ENCODE measurements at places on chromosomes 4 and X.

GRCh38 chr4:165602621-165603020, 223.8 kb downstream of the CPE start:
- DNase-seq: no peak

DNA sequence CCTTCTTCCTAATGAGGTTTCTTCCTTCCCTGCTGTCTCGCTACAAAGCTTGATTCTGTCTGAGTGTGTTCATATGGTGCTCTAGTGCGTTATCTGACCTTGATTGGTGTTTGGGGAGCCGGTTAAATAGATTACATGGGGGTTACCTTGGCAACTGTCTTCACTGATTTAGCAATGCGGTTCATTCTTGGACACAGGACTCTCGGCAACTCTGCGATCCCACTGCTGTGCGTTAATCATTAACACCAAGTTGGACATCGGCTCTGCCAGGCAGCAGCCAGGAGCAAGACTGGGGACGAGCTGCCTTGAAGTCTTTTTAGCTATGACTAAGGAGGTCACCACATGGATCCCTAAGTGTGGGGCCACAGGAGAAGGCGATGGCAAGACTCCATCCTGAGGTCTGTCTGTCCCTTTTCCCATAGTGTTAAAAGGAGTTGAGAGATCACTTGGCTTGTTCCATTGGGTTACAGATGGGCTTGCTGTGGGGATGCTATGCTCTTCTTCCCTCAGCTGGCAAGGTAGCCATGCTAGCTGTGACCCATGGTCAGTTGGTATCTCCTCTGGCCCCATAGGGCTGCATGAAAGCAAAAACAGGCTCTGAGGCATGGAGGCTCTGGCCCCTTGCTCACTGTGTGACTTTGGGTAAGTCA, 93.4 kb upstream of the MAMLD1 start:
- peak; percentile 93 for DNase-seq

DNA sequence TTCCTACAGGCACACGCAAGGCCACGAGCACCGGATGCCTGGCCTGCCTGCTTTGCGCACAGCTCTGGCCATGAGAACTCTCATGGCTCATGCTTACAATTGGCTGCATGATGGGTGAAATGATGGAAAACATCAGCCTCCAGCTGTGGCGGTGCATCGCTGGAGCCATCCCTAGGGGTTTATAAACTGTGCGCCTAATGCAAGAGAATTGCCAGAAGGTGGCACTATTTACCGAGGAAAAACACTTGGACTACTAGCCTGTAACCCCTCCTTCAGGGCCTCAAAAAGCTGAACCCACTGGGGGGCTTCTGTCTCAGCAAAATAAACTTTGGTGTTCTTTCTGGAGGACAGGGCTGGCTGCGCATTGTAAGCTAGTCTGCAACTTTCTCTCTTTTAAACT, 51.9 kb downstream of the PHKA2 start:
- DNase-seq: peak; percentile 3

- DNase-seq: peak; percentile 11
Observed at GRCh38 chr4:27524224-27524623, 663.6 kb downstream of the STIM2 start.
